ENCODE measurements at places on chromosomes 2 and 18.

DNA sequence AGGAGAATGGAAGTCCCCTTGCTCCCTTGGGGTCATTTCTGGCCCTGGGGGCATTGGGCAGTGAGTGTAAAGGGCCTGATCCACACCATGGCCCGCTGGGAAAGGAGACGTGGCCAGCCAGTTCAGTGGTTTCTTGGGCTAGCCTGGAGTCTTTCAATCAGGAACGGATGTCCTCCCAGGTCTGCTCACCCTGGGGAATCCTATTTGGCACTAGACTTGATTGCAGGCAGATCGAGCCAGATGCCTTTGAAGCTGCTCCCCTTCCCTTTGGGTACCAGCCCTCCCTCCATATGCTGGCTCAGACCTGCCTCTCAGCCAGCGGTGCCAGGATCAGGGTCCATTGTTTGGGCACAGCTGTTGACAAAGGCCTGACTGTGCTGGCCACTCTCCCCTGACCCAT lies 11.0 kb downstream of the FBLN7 start:
- H3K36me3 ChIP-seq: no peaks in the 10 kb centered on the region
- H3K4me1 ChIP-seq: no peaks in the 10 kb centered on the region
- H3K27me3 ChIP-seq: no peaks in the 10 kb centered on the region
- no peak overlapping the region for H3K4me3 ChIP-seq

DNA sequence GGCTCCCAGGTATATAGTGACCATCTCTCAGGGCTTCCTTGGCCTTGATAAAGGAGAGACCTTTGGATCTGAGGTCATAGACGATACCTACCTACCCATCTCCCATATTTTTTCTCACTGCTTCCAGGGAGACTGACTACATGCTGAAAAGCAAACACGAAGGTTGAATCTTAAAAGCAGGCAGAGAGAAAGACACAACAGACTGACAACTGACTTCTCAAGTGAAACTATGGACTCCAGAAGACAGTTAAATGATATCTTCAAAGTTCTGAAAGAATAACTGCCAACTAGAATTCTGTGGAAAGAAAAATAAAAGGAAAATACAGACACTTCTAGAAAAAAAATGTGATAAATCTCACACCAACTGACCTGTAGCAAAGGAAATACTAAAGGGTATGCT lies 76.5 kb upstream of the HAAO start:
- H3K36me3 ChIP-seq: no peaks in the 10 kb centered on the region
- no peak overlapping the region for H3K27ac ChIP-seq
- H3K4me1 ChIP-seq: no peaks in the 10 kb centered on the region

DNA sequence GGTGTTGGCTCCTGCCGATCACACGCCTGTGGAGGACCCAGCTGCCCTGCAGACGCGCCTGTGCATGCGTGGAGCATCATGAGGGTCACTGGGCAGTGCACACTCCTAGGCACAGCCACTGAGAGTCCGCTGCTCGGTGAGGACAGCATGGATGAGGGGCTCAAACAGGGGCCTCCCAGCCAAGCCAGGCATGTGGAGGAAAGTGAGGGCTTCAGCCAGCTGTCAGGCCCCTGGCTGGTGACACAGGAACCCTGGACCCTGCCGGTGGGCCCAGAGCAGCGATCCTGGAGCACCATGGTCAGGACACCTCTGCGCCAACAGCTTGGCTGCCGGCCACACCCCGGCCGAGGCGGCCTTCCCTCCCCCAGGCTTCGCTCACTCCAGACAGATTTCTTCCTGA lies 171.2 kb downstream of the RTP5 start:
- H3K27me3 ChIP-seq: no peaks in the 10 kb centered on the region
- H3K4me3 ChIP-seq: no peak overlapping the region
- no peak for DNase-seq
- H3K36me3 ChIP-seq: no peaks in the 10 kb centered on the region
- H3K4me1 ChIP-seq: no peaks in the 10 kb centered on the region

DNA sequence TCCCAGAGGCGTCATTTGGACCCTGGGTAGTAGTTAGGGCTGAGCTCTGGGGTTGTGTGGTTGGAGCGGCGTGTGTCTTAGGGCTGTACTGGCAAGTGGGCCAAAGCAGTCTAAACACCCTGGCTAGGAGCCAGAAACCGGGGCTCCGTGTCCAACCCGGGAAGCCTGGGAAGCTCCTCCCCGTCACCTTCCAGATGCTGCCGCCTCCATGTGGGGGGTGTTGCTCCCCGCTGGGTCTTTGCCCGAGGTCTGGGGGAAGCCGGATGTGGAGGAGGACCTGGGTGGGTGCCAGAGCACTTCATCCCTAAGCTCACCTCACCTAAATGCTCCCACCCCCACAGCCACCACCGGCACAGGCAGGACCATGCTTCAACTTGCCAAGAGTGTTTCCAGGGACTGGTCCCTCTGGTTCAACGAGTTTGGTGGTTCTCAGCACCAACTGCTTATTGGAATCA lies 25.4 kb downstream of the TET3 start:
- H3K27ac ChIP-seq: no peak overlapping the region
- H3K4me3 ChIP-seq: no peak overlapping the region

DNA sequence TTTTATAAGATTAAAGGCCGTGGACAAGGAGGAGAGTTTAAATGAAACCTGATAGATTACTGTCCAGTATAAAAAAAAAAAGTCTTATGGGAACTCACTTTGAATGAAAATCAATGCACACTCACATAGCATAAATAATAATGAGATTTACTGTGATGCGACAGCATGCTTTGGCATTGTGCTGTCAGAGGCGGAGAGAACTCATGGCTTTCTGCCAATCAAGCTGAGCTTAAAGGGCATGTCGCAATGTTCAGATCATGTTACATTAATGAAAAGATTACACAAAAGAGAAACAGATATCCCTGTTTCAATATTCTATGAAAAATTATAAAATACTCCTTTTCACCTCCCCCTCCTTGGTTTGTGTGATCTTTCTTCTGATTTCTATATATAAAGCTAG lies 310.8 kb downstream of the ERBB4 start:
- H3K36me3 ChIP-seq: no peaks in the 10 kb centered on the region
- no peak overlapping the region for H3K4me3 ChIP-seq
- H3K27ac ChIP-seq: no peak overlapping the region
- no peaks in the 10 kb centered on the region for H3K4me1 ChIP-seq

DNA sequence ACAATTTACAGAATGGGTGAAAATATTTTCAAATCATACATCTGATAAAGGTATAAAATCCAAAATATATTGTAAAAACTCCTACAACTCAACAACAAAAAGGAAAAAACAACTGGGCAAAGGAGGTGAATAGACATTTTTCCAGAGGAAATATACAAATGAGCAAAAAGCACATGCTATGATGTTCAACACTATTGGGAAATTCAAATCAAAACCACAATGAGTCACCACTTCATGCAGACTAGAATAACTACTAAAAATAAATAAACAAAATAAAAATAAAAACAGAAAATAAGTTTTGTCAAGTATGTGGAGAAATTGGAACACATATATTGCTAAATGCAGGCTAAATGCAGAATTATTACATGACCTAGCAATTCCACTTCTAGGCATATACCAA lies 120.9 kb downstream of the FSIP2 start:
- no peaks in the 10 kb centered on the region for H3K36me3 ChIP-seq
- H3K4me3 ChIP-seq: no peak overlapping the region
- H3K27me3 ChIP-seq: no peaks in the 10 kb centered on the region

- no peak for DNase-seq
- no peak within 1 kb of the TSS for H3K27ac ChIP-seq
- no peak within 1 kb of the TSS for H3K4me3 ChIP-seq
- no peaks in the 10 kb centered on the region for H3K36me3 ChIP-seq
- no peaks in the 10 kb centered on the region for H3K27me3 ChIP-seq
Observed at GRCh38 chr2:42764096-42764495, at the start of gene OXER1. OXER1 (minus strand) TSS chr2:42764135; CDS start chr2:42764062, 73 bp downstream.

DNA sequence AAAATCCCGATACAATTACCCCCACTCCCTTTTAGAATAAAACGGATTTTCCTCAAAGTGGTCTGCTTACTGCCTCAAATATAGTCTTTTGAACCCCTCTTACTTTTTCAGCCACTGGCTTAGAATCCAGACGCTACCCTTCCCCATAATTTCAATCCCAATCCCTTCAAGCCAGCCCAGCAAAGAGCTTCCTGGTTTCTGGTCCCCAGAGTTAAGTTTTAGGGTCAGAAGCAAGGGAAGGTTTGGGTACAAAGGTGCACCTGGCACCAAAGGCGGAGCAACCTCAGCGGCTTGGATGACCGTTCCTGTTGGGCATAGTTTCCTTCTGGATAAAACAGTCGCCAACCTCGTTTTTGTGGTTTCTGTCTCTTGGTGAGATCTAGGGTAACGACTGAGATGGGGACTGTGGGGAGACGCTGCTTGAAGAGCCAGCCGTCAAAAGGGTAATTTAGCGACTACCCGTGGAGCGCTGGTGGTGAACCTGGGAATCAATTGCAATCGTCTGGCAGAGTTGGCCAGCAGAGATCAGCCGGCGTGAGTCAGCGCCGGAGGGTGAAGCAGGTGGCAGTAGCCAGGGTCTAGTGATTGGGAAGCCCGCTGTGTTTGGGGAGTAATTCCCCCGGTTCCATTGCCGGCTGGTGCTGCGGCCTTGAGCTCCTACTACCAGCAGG lies 1.6 kb downstream of the FEV start:
- H3K27me3 ChIP-seq: peaks cover 67% of the 10 kb centered on the region
- no peak for DNase-seq
- H3K27ac ChIP-seq: no peak overlapping the region
- no peak overlapping the region for H3K4me3 ChIP-seq
- H3K4me1 ChIP-seq: peaks cover 54% of the 10 kb centered on the region
- H3K36me3 ChIP-seq: no peaks in the 10 kb centered on the region

DNA sequence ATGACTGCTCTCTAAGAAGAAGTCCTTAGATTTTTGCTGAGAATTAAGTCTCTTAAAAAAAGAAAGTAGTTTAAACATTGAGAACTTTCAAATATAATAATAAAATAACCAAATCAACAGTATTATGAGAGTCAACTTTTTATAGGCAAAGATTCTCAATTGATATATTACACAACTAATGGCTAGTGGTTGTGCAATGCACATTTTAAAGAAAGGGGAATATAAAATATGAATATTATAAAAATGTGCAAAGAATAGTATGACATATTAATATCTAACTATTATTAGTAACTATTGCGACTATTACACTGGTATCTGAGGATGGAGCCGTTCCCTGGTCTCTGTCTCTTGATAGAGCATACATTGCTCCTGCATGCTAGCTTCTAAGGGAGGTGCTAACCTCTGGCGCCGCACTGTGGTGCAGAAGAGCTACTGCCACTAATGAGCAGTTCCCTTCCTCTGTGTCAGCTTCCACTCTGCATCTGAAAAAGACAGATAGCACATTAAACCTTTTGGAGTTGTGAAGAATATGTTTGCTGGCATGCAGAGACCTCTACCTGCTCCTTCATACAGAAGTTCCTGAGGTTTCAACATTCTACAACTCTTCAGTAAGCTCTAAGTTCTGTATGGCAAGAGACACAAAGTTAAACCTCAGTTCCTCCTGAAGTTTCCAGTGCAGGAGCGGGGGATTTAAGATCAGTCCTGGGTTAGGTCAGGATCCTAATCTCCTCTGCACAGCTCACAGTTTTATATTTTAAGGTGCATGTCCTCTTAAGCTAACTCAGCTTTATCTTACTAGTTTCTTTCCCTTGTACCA lies 3.5 kb upstream of the SLC9A2 start:
- peaks cover 12% of the 10 kb centered on the region for H3K4me1 ChIP-seq
- peak; percentile 11 for DNase-seq
- no peak overlapping the region for H3K4me3 ChIP-seq
- H3K27ac ChIP-seq: no peak overlapping the region
- no peaks in the 10 kb centered on the region for H3K36me3 ChIP-seq

GRCh38 chr2:60159519-60159918 lies 393.9 kb downstream of the BCL11A start:
- no peak for DNase-seq
- no peaks in the 10 kb centered on the region for H3K27me3 ChIP-seq
- H3K4me1 ChIP-seq: no peaks in the 10 kb centered on the region
- no peak overlapping the region for H3K4me3 ChIP-seq

- no peak overlapping the region for H3K4me3 ChIP-seq
- H3K27me3 ChIP-seq: no peaks in the 10 kb centered on the region
- no peak overlapping the region for H3K27ac ChIP-seq
- H3K4me1 ChIP-seq: no peaks in the 10 kb centered on the region
- no peak for DNase-seq
Observed at GRCh38 chr2:129813404-129813803, 166.1 kb upstream of the RAB6C start.

DNA sequence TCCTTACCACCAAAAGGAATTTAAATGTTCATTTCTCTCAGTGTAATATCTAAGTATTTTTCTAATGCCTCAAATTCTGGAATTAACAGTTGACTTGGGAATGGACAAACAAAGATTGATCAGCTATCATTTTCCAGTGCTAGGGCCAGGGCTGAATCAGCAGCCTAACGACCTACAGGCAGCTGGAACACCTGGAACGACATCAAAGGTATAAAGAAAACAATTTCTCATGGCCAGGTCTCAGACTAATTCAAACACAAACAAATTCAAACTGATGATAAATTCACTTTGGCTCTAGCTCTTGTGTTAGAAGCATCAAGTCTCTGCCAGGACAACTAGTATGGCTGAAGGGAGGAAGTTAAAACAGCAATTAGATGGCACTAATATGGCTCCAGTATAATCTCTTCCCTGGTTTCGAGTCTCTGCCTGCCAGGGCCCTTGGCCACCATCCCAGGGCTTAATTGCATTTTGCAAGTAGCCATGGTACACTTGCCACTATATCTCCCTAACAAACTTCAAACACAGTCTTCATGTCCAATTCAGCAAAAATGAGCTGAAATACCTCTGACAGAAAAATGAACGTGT lies 70.2 kb upstream of the FSHR start:
- H3K36me3 ChIP-seq: no peaks in the 10 kb centered on the region
- H3K27me3 ChIP-seq: no peaks in the 10 kb centered on the region
- H3K4me1 ChIP-seq: no peaks in the 10 kb centered on the region
- no peak for DNase-seq
- H3K4me3 ChIP-seq: no peak overlapping the region

- DNase-seq: no peak
- no peaks in the 10 kb centered on the region for H3K4me1 ChIP-seq
- no peaks in the 10 kb centered on the region for H3K36me3 ChIP-seq
Observed at GRCh38 chr18:36083729-36084128, 16.4 kb upstream of the RPRD1A start.

GRCh38 chr18:9809697-9810096 lies 76.1 kb upstream of the TXNDC2 start:
- no peak overlapping the region for H3K4me3 ChIP-seq
- H3K27me3 ChIP-seq: no peaks in the 10 kb centered on the region
- no peaks in the 10 kb centered on the region for H3K4me1 ChIP-seq

DNA sequence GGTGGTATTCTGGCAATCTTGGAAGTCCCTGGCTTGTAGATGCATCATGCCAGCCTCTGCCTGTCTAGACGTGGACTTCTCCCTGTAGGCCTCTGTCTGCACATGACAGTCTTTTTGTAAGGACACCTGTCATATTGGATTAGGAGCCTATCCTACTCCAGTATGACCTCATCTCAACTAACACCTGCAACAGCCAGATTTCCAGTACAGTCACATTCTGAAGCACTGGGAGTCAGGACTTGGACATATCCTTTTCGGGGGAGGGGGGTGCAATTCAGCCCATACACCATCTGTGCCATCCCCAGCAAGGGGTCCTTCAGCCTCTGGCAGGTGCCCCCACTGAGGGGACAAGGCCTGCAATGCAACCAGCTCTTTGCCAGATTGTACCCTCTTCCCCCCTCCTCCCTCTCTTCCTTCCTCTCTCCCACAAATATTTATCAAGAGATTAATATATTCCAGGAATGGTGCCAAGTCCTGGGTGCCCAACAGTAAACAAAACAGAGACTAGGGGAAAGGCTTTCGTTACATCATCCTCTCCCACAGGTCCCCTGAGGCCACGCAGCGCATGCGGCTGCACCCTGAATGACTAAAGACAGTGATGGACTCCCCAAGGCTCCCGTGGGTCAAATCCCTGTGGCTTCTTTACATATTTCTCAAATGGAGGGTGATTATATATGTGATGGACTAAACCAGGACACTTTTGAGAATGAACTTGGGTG lies 20.5 kb upstream of the MYCN start:
- no peak for DNase-seq
- peaks cover 2% of the 10 kb centered on the region for H3K27me3 ChIP-seq
- no peaks in the 10 kb centered on the region for H3K4me1 ChIP-seq
- no peak overlapping the region for H3K4me3 ChIP-seq
